Gastroesophageal sphincter (tissue), 4 donors: ENCODE measurements at places on chromosomes 11 and 22.

DNA sequence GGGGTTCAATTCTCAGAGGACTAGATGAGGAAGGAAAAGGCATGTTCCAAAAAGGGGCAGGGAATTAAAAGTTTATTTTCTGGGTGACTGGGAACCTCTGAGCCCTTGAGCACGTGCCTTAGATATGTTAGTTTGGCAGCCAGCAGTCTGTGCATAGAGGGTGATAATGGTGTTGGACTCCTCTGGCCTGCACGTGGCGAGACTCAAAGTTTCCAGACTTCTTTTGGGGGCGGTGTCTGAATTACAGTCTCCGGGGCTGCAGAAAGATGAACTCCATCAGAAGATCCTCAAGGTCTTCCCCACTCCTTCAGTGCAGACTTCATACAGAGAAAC is 861 bp upstream of the ZNRF3 start:
- ATAC-seq: no peak

- no peak for ATAC-seq
Measured at GRCh38 chr11:79918846-79919245, 478.0 kb upstream of the TENM4 start.

DNA sequence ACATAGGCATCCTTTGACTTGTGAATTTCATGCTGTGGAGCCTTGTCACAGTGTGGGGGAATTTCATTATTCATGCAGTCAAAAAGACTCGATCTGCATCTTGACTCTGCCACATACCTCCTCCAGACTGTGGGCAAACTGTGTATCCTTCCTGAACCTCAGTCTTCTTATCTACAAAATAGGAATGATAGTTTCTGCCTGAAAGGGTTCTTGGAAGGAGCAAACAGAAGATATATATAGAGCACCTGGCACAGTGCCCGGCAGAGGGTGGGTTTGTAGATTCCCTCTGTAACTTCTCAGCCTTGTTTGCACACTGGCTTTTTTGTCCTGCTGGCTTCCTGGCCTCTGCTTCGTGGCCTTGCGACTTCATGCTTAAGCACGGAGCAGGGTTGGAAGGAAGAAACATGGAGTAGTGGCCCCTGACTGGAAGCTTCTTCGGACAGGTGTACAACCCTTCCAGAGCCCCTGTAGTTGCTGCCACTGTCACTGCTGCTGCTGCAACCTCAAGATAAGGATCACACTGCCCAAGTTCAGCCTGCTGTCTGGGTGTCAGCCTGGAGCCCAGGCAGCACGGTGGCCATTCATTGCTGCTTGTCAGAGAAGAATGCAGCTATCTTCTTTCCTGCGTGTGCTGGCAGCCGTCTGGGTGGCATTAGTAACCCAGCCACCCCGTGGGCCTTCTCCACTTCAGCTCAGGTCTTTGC is 106.4 kb downstream of the MICAL2 start:
- ATAC-seq: no peak

- peak; percentile 95 for ATAC-seq
Measured at GRCh38 chr11:9384535-9385326, at the start of gene IPO7. TSS of gene IPO7 (plus strand) at chr11:9384652. CDS start at chr11:9384764, 112 bp downstream.

DNA sequence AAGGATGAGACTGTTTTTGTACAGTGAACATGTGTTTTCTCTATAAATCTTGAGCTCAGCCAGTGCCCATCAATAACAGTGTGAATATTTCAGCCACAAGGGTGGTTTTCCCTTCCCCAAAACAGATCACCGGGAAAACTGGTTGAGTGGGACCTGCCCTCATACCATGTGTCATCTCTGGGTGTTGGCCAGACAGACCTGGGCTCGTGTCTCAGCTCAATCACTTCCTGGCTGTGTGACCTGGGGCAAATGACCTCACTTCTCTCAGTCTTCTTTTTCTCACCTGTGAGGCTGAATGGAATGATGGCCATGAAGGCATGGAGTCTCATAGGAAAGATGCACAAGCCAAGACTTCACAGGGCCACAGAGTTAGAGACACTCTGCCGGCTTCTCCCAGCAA is 74.7 kb downstream of the COMMD9 start:
- no peak for ATAC-seq

DNA sequence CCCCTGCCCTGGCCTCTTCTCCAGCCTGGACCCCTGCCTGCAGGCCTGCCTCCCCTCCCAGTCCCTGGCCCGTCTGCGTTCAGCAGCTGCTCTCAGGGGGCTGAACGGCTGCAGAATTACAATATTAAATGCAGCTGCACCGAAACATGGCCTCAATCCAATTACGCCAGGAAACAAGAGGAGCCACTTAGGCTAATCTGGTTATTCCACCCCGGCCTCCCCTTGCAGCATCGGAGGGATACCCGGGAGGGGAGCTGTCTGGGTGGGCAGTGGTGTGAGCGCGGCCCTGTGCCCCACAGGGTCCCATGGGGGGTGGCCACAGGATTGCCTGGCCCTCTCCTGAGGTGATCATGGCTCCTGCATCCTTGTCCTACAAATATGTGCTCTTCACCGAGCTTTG is 42.6 kb downstream of the FLRT1 start:
- ATAC-seq: no peak

GRCh38 chr11:90223248-90223585 is 368 bp upstream of the CHORDC1 start:
- ATAC-seq: peak; percentile 57

DNA sequence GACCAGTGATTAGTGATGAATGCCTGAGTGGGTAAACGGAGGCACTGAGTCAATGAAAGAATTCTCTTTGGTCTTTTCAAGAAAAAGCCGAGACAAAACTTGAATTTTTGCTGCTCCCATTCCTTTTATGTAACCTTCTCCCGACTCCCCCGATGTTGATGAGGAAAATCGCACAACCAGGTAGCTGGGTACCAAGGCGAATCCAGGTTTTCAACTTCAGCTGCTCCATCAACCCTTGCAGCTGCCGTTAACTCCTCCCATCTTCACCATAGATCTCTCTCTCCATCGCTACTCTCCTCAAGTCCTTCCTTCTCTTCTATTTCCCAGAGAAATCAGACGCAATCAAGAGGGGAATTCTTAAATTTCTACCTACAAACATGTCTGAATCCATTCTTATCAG is 611 bp upstream of the USP2 start:
- no peak for ATAC-seq

- ATAC-seq: no peak
Measured at GRCh38 chr11:86176165-86176884, 68.2 kb upstream of the EED start.

DNA sequence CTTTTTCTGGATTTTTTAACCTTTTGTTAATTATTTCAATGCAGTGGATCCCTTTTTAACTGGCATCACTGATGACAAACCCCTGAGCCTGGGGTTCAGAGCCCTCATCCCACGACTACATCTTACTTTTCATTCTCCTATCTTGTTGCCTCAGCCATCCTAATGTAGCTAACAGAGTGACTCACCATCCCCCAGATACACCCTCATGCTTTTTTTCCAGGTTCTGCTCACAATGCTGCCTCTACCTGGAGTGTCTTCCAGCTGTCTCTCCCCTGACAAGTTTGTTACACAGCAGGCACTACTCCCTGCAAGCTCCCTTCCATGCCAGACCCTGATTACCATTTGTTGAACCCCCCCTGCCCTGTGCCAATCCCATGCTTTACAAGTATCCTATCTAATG is 135.4 kb downstream of the NCAM1 start:
- ATAC-seq: no peak

DNA sequence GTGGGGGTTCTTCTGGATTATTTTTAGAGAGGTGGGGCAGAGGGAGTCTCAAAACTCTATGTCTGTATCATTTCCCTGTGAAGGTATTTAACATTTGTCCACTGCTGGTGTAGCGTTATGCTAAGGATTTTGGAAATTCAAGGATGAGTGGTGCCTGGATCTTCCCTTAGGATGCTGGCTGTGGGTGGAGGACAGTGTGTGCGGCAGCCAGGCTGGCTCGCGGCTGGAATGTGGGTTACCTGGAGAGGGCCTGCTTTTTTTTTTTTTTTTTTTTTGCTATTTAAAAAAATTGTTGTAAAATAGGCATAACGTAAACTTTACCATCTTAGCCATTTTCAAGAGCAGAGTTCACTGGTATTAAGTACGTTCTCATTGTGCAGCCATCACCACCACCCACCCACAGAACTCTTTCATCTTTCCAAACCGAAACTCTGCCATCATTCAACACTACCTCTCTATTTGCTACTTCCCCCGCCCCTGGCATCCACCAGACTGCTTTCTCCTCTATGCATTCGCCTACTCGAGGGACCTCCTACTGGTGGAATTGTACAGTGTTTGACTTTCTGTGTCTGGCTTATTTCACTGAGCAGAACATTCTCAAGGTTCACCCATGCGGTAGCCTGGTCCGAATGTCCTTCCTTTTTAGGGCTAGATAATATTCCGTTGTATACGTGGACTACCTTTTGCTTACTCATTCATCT is 67.1 kb downstream of the PARVB start:
- no peak for ATAC-seq

DNA sequence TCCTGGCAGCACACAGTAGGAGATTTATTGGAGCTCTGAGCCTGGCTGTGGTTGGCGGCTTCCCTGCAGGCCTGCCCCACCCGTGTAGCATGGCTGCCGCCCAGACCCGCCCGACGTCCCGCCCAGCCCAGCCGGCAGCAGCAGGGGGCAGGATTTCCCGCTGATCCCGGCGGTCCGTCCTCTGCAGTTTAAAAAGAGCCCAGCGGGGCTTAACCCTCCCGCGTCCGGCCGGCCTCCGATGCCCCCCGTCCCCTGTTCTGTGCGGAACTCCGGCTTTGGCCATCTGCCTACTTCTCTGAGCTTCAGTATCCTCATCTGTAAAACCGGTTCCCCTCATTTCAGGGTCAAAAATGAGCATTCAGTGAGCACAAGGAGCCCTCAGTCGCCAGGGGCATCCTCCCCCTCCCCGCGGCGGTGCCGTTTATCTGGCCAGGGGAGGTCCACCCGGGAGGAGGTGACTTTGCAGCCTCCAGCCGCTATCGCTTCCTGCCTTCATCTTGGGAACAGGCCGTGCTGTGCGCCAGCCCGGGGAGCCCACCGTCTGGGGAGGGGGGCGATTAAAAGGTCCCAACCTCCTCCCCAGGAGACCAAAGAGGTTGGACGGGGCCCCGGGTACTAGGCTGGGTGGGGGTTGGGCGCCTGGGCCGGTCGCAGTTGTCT is at the start of gene GAS2L1:
GAS2L1 (plus strand) TSS at position 476 of the 660 bp plus-strand sequence. CDS start 1,456 bp downstream, outside the sequence.
- peak; percentile 73 for ATAC-seq

GRCh38 chr11:133081730-133082452 is 450.4 kb downstream of the OPCML start:
- ATAC-seq: no peak
